ENCODE measurements at places on chromosomes 13 and 19. TPM values are rescaled to one million over a fixed set of nuclear protein-coding genes. Genes with fewer than 3 reads are reported as not detected.

The ZNF808 gene
- 8.8 TPM for polyA plus RNA-seq

The CEACAM7 gene
- polyA plus RNA-seq, result not detected

The KLK4 gene
- not detected for polyA plus RNA-seq

The IQCN gene
- 1.4 TPM for polyA plus RNA-seq

The METTL21C gene
- polyA plus RNA-seq, result not detected

The DNAAF3 gene
- polyA plus RNA-seq, result not detected

The IGSF23 gene
- not detected for polyA plus RNA-seq

The FREM2 gene
- polyA plus RNA-seq, result not detected

The STOML3 gene
- polyA plus RNA-seq, result not detected

The ZNF383 gene
- 9.6 TPM for polyA plus RNA-seq

The KRTDAP gene
- polyA plus RNA-seq, result not detected

The NEK3 gene
- polyA plus RNA-seq, result 8.3 TPM

The IRS2 gene
- polyA plus RNA-seq, result 1.5 TPM

The MUC16 gene
- polyA plus RNA-seq, result not detected

The TMEM161A gene
- polyA plus RNA-seq, result 18.5 TPM

The JAK3 gene
- 56.3 TPM for polyA plus RNA-seq

The CNN2 gene
- 596 TPM for polyA plus RNA-seq

The PNMA8B gene
- not detected for polyA plus RNA-seq

The LCP1 gene
- 835 TPM for polyA plus RNA-seq

The HTR2A gene
- not detected for polyA plus RNA-seq

The CYP4F22 gene
- not detected for polyA plus RNA-seq

The SERPINE3 gene
- polyA plus RNA-seq, result not detected

The PDX1 gene
- not detected for polyA plus RNA-seq

The SAFB gene
- 110 TPM for polyA plus RNA-seq

The MEF2B gene
- polyA plus RNA-seq, result 1.8 TPM

The UTP14C gene
- polyA plus RNA-seq, result 1.9 TPM

The DIRAS1 gene
- polyA plus RNA-seq, result 0.64 TPM

The ESD gene
- polyA plus RNA-seq, result 116 TPM

The C19orf38 gene
- 6.5 TPM for polyA plus RNA-seq

The INSL3 gene
- 1.7 TPM for polyA plus RNA-seq

The SERP2 gene
- not detected for polyA plus RNA-seq

The GPR12 gene
- not detected for polyA plus RNA-seq

The PBX4 gene
- 4.1 TPM for polyA plus RNA-seq

The LMTK3 gene
- polyA plus RNA-seq, result not detected

The FARP1 gene
- polyA plus RNA-seq, result 0.46 TPM

The ZNF560 gene
- polyA plus RNA-seq, result not detected

The CACNA1A gene
- polyA plus RNA-seq, result 3.1 TPM

The NDFIP2 gene
- not detected for polyA plus RNA-seq

The ZNF345 gene
- 6.1 TPM for polyA plus RNA-seq

The ZNF724 gene
- 1.8 TPM for polyA plus RNA-seq

The CYP2F1 gene
- polyA plus RNA-seq, result not detected

The ODAD3 gene
- 0.89 TPM for polyA plus RNA-seq

The ACER1 gene
- polyA plus RNA-seq, result not detected

The SCN1B gene
- not detected for polyA plus RNA-seq

The RGL3 gene
- polyA plus RNA-seq, result 2.4 TPM

The UBE2L5 gene
- polyA plus RNA-seq, result not detected

The KLC3 gene
- polyA plus RNA-seq, result not detected

The ALOX5AP gene
- 208 TPM for polyA plus RNA-seq

The TMEM145 gene
- not detected for polyA plus RNA-seq

Measured in IgD-negative memory B cell (primary cell).